GM23338 (cell line): ENCODE measurements at places on chromosomes 12 and 14.

DNA sequence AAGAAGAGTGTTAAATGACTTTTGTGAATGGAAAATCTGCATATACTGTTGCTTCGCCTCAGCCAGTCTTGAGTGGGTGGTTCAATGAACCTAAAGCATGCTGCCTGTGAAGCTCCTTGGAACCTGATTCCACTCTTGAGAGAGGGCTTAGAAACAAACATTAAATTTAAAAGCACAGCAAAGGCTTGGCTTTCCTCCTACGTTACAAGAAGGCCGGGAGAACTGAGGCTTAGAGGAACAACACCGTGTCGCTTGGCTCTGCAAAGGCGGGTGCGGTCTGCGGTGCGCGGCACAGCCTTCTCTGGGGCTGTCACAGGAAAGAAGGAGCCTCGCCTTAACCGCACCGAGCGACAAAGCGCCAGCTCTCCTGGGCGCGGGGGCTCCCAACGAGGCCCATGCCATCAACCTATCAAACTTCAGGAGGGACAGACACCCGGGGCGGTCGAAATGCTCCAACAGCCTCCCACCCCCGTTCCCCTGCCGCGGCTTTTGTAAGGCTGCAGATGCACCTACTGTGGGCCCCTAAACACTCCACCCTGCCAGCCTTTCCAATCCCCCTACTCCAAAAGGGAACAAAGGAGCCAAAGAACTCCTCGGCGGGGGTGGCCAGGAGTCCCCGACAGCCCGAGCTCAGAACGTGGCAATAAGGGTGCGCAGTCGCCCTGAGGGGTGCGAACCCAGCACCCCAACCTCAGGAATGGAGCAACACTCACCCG lies 729 bp downstream of the OSBPL8 start:
- peak; percentile 60 for DNase-seq

DNA sequence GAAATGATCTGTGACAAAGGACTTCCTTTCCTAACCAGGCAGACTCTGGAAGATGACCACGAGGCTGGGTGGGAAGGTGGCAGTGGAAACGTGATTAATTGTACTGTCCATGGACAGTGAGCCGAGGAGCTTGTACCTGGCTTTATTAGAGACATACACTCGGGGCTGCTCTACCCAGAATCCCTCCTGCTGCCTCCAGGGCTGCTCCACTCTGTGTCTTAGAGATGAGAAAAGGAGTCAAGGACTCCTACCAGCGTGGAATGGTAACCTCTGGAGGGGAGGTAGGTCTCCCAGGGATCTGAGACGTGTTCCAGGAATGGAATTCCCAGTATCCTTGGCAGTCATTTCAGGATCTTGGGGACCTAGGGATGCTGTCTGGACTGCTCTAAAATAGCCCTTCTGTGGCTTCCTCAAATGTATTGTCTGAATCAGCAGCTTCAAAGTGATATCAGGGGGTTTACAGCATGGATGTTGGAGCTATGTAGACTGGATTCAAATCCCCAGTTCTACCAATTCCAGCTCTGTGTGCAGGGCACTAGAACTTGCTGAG lies 237.8 kb downstream of the CACNA1C start:
- DNase-seq: no peak

GRCh38 chr12:13233830-13234641 lies 37.5 kb downstream of the EMP1 start:
- DNase-seq: peak; percentile 88

DNA sequence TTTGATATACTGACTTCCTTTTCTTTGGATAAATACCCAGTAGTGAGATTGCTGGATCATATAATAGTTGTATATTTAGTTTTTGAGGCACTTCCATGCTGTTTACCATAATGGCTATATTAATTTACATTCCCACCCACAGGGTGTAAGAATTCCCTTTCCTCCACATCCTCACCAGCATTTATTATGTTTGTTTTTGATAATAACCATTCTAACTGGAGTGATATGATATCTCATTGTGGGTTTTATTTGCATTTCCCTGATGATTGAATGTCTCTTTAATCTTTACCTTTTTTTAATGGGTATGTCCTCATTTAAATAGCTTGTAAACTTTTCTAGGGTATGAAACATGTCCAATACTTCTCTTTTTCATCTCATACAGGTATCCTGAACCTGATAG lies 11.6 kb upstream of the SAV1 start:
- DNase-seq: no peak

GRCh38 chr14:100130521-100130920 lies 28.9 kb downstream of the DEGS2 start:
- no peak for DNase-seq
